SIG-M5 (cell line): ENCODE measurements at places on chromosomes 7 and 10.

- DNase-seq: no peak
Observed at GRCh38 chr10:9781666-9782065, 1236.0 kb upstream of the CELF2 start.

- DNase-seq: peak; percentile 67
Observed at GRCh38 chr10:88598055-88598454, 11.5 kb downstream of the LIPJ start.

- no peak for DNase-seq
Observed at GRCh38 chr10:59674215-59674836, 35.3 kb downstream of the SLC16A9 start.

GRCh38 chr7:39433550-39433949, 132.7 kb upstream of the YAE1 start:
- no peak for DNase-seq

GRCh38 chr7:113561446-113561845, 357.4 kb downstream of the PPP1R3A start:
- no peak for DNase-seq

- no peak for DNase-seq
Observed at GRCh38 chr7:122675011-122675410, 23.9 kb downstream of the RNF133 start.

GRCh38 chr7:42722716-42723115, 189.2 kb downstream of the C7orf25 start:
- no peak for DNase-seq

GRCh38 chr10:35821339-35821911, 179.3 kb upstream of the FZD8 start:
- DNase-seq: no peak

GRCh38 chr10:22833781-22834180, 94.1 kb upstream of the ARMC3 start:
- DNase-seq: no peak

- DNase-seq: no peak
Observed at GRCh38 chr10:77555591-77556212, 81.9 kb downstream of the KCNMA1 start.

- DNase-seq: no peak
Observed at GRCh38 chr10:124332426-124332825, 86.3 kb downstream of the OAT start.

DNA sequence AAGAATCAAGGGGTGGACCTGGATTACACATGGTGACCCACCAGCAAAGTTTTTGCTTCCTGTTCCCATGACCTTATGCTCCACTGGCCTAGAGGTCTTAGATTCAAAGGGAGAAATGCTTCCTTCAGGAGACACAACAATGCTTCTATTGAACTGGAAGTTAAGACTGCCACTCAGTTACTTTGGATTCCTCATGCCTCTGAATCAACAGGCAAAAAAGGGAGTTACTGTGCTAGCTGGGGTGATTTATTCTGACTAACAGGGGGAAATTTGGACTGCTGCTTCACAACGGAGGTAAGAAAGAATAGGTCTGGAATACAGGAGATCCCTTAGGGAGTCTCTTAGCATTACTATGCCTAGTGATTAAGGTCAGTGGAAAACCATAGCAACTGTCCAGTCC, 10.3 kb downstream of the TMEM229A start:
- DNase-seq: no peak

DNA sequence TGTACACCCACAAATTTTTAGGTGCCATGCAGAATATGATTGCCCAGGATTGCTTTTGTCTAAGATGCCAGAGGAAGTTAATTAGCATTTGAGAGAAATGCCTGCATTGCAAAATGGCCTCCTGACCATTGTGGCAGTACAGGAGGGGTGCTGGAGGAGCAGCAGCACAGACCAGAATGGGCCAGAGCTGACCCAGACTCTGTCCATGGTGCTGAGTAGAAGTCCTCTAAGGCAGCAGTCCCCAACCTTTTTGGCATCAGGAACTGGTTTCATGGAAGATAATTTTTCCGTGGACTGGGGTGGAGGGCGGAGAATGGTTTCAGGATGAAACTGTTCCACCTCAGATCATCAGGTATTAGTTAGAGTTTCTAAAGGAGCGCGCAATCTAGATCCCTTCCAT, 217.8 kb upstream of the AGK start:
- no peak for DNase-seq

- DNase-seq: no peak
Observed at GRCh38 chr7:28076423-28077200, 104.0 kb downstream of the JAZF1 start.

DNA sequence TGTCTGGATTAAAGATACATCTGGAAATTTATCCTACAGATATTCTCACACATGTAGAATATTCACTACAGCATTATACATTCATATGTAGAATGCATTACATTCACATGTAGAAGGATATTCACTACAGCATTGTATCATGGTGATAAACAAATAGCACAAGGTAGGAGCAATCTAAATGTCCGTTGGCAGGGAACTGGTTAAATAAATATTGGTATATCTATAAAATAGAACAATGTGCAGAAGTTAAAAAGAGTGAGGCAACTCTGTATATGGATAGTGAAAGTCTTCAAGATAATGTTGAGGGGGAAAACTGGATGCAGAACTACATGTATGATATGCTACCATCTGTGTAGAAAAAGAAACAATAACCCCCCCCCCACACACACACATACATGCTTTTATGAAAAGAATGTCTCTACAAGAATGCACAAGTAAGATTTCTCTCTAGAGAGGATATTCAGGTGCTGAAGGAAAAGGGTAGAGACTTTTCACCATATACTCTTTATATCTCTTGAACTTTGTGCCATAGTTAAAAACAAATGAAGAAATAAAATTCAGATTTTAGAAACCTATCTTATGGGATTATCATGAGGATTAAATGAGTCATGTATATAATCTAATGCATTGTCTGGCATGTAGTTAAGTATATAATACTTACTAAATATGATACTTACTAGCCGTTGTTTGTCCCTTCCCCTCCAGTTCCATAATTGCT, 86.0 kb upstream of the STRIP2 start:
- no peak for DNase-seq

- DNase-seq: no peak
Observed at GRCh38 chr10:44975431-44976331, 2.9 kb downstream of the DEPP1 start.

DNA sequence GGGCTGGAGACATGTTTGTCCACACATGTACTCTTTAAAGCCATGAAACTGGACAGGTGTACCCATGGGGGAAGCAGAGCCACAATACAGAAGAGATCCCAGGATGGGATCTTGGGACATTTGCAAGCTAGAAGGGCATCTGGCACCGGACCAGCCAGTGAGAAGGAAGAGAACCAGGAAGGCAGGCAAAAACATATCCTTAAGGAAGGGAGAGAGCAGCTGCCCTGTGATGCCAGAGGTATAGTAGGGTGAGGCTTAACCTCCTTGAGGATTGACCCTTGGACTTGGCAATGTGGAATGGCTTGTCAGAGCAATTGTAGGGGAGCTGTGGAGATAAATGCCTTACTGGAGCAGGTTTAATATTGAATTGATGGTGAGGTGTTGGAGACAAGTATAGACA, 17.9 kb upstream of the SUV39H2 start:
- no peak for DNase-seq

DNA sequence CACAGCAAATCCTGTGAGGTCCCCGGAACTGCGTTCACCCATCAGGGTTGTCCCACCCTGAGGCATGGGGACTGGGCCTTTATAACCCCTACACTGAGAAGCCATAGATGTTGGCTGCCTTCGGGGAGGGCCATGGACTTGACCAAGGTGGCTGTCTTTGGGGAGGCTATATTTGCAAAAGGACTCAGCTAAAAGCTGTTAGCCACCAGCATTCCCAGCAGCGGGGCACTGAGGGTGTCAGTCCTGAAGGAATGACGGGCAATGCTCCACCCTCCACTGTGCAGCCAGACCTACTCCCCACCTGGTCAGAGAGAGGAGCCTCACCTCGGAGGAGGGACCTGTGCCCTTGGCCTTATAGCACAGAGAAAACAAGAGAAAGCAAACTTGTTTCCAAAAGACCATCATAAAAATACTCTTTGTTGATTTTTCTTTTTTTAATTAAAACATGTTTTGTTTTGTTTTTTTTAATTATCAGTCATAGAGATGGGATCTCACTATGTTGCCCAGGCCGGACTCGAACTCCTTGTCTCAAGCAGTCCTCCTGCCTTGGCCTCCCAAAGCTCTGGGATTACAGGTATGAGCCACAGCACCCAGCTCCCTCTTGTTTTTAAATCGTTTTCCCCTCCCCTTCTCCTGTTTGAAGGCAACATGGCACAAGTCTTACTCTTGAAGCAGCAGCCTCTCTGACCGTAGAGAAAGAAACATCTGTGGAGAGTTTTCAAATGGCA, 26.7 kb upstream of the CUX1 start:
- DNase-seq: no peak

DNA sequence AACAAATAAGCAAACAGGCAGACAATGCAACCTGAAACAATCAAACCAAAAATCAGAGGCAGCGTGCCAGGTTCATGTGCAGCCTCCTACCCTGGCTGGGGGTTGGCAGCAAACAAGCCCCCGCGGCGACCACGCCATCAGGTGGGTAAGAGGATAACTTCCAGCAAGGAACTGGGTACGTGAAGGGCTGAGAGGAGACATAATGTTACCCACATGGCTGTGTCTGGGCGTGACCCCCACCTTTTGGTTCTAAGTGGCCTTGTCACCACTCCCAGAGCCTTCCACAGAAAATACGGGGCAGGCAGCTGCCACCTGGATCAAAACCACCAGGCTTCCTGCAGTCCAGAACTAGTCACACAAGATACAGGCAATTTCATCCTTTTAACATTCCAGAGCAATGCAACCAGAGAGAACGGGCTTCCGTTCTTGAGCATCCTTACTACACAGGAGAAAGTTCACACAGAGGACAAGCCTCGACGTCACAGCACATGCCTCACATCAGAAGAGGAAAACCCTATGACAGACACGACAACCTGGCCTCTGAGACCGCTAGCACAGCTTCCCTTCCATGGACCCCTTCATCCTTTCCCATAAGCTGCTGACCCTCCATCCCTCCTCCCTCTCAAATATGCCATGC, 171.0 kb downstream of the GRID1 start:
- no peak for DNase-seq

DNA sequence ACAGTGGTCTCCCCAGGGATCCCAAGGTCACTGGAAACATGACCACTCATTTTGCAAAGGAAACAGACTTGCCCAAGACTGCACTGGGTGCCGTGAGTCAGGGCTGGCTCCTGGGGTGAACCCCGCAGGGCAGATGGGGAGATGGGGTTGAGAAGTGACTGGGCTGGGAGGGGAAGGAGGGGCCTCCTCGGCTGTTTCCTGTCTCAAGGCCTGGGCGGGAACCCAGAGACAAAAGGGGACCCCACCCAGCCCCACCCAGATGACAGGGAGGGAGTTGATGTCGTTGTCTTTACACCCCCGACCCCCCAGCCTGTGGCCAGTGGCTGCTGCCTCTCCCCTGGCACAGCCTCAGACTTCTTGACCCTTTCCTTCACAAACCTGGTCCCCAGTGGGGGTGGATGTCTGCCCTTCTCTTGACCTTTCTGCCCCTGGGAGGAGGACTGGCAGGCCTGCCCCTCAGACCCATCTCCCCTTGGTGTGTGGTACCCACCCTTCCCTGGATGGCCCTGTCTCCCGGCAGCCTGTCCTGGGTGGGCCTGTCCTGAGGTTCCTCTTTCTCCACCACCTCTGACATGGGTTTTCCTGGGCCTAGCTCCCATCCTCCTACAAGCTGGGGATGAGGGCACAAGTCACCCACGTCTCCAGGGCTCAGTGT, 1.4 kb downstream of the MYO1G start:
- no peak for DNase-seq

GRCh38 chr7:7799138-7799537, 80.7 kb upstream of the RPA3 start:
- no peak for DNase-seq

- no peak for DNase-seq
Observed at GRCh38 chr10:125868372-125868975, 12.6 kb downstream of the DHX32 start.
